CD4-positive, CD25-positive, alpha-beta regulatory T cell (primary cell): ENCODE measurements at places on chromosomes 5 and 9. TPM values are rescaled to one million over a fixed set of nuclear protein-coding genes. Genes with fewer than 3 reads are reported as not detected.
A peak's percentile ranks its signal among the peaks of the same experiment; 100 is the strongest.

DNA sequence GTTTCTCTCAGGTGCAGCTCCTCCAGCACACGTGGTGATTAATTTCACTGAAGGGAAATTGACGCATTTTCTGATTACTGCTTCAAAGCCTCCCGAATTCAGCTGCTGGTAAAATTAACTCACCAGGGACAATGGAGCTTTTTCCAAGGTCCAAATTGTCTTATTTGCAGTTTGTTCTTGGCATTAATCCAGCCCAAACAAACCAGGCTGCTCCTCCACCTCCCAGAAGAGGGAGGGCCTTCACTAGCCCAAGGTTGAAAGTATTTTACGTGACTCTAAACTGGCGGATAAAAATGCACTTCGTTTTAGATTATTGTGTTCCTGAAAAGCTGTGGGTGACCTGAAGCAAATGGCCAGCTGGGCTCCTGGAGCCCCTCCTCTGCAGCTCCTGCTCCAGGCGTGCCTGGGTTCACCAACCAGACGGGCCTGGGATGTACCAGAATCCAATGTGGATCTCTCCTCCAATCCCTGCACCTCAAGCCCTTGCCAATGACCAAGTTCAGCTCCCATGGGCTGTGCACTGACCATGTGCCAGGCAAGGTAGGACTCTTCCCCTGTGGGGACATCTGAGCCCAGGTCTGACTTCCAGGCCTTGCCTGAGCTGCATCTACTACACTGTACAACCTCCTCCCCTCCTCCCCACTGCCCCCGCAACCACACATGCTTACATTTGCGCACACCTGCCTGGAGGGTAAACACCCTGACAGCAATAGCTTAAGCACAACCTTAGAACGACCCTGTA, 193.4 kb downstream of the CDK5RAP2 start:
- DNase-seq, result no peak

DNA sequence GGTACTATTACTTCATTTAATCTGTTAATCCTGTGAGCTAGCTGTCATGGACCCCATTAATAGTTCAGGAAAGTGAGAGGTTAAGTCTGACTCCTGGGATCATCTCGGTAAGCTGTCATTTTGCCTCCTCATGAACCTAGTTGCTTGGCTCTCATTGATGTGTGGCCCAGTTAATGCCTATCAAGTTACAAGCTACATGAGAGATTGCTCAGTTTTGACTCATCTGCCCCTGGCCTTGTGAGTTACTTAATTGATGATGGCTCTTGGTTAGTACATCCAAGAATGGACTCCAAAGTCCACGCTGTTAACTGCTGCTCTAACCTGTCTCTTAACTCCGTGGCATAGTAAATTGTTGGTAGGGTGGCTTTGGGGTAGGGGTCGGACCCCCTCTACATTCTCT, 23.9 kb downstream of the LARP1 start:
- DNase-seq, result no peak

GRCh38 chr5:73298772-73299630, 126.0 kb downstream of the TMEM174 start:
- peak; percentile 11 for DNase-seq

DNA sequence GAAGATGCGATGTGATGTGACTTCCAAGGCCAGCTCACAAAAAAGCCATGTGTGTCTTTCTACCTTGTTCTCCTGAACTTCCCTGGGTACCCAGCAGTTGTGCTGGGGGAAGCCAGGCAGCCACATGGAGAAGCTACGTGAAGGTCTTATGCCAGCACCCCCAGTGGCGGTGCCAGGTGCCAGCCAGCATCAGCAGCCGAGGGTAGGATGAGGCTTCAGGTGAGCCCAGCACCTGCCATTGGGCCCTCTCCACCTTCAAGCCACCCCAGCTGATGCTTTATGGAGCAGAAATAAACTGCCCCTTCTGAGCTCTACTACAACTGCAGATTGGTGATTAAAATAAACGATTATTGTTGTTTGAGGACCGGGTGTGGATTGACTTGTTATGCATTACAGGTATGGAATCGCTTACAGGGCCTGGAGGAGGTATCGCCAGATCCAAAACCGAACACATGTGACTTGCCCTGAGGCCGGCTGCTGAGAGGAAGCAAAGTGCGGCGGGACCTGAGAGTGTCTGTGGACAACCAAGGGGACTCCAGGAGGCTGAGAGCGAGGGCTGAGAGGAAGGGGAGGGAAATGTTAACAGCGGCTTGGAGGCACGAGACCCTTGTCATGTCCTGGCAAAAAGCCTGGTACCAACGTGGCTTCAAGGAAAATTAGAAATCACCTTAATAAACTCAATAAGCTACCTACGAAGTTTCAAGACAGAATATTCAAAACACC, 36.0 kb upstream of the OLFM1 start:
- no peak for DNase-seq

DNA sequence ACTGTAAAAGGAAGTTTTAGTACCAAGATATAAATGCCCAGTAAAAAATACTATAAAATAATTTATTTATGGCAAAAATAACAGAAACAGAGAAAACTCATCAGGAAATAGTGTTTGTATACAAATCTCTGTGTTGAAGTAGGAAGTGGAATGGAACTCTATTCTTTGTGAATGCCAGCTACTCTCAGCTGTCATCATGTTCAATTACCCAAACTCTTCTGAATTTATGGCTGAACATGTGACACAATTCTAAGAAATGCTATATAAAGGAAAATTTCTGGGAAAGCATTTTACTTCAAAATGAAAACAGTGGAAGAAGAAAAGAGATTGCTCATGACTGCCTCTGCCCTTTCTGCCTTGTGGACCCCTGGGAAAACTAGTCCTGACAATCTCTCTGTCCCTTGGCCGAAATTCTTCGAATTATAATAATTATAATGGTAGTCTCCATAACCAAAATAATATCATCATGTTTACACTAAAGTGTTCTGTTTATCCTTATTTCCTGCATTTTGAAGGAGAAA, 522.3 kb upstream of the ST8SIA4 start:
- DNase-seq, result no peak

DNA sequence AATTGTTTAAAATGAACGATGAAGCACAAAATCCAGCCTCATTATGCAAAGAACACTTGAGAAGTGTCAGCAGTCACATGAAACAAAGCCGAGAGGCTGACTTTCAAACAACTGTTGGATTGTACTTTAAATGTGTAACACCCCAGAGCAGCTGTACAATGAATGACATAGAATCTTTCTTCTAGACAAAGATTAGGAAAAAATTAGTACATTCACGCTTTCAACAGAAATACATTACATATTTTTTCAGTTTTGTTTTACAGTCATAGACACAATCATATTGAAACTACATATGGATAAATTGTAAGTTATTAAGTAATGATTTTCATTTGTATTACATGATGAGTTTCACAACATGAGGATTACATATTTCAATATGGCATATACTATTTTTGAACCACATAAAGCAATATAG, 10.6 kb upstream of the AGXT2 start:
- no peak for DNase-seq

DNA sequence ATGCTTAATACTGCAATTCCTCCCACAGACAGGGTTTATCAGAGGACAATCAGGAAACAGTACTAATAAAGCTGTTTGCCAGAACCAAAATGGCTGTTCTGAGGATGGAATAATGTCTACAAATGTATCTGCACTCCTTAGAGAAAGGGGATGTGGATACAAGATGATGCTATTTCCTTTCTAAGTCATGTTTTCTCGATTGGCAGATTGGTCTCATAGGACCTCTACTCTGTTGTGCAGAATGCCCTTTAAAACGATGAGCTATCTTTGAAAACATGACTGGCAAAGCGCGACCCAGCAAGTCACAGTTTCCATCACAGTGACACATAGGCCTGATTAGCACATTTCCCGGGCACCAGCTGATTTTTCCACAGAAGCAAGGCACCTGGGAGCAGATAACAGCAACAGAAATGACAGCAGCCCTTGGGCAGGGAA, 54.0 kb downstream of the AOPEP start:
- no peak for DNase-seq

DNA sequence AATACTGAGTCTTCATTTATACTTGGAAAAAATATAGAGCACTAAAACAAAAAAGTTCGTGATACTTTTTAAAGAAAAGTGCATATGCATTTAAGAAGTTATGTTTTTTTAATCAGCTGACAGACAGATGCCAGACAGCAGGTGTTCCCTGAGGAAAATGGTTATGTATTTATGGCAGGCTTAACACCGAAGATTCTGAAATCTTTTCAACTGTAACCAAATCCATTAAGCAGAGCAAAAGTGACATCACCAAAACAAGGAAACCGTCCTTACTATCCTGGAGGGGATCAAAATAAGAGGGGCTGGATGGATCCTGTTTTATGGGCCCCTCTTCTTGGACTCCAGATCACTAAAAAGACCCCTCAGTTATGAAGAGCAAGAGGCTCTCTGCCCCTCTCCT, 404.9 kb upstream of the ADAMTS16 start:
- DNase-seq, result no peak

GRCh38 chr9:703392-703791, 138.1 kb upstream of the DMRT1 start:
- DNase-seq, result no peak

DNA sequence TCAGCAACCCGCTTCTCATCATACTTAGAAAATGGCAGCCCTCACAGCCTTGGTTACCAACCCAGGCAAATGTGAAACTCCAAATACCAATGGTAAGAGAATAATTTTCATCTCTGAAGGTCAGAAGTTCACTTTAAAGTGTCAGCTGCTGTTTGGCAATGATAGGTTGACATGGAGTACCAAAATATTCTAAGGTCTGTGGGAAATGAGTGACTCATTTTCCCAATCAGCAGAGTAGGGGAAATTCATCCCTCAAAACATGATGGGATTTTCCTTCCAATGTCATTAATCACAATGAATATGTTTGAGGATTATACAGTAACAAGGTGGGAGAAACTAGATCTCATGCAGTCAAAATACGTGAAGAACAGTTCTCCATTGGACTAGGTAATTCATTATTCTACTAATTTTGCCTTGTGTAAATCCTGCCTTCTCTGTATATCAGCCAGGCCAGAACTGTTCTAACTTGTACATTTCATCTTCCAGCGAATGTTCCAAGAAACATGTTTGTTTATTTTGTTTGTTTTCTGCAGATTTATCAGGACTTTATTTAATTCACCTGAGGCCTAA, 53.1 kb upstream of the ERBIN start:
- no peak for DNase-seq

DNA sequence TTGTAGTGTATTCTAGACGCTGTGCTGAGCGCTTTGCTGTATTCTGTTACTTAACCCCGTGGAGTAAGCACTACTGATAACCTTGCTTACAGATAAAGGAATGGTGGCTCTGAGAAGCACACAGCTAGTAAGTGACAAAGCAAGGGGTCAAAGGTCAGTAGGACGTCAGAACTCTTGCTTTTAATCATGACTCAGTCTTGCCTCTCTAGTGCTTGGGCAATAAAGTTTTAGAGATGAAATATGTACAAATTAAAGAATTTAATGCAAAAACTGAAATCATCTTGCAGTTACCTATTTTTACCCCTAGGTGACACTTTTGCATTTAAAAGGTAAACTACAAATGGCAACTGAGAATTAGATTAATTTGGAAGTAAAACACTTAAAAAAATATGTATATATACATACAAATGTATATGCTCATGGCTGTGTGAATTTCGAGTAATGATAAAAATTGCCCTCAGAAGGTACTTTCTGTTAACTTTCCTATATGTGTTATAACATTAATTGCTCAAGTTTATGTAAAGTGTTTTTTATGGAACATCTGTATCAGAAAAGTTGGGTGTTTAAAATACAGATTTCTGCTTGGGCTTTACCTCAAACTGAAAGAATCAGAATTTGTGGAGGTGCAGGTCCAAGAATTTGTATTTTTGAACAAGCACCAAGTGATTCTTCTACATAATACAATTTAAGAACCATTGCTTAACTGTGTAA, 175.1 kb upstream of the DAB2 start:
- no peak for DNase-seq

Gene ZNF462
- 1.7 TPM for total RNA-seq

Gene FGF1
- not detected for total RNA-seq

Gene EIF4EBP3
- 11.8 TPM for total RNA-seq

Gene CDC23
- total RNA-seq, result 19.4 TPM

Gene SPAG8
- 0.99 TPM for total RNA-seq

Gene WNT8A
- total RNA-seq, result not detected
